ENCODE measurements at places on chromosomes 13 and 19. TPM values are rescaled to one million over a fixed set of nuclear protein-coding genes. Genes with fewer than 3 reads are reported as not detected.

The ERICH6B gene
- total RNA-seq = not detected

The CABP5 gene
- not detected for total RNA-seq

The S1PR5 gene
- 0.29 TPM for total RNA-seq

The C19orf85 gene
- not detected for total RNA-seq

The CYP2A7 gene
- not detected for total RNA-seq

The OR7A5 gene
- not detected for total RNA-seq

The C1QTNF9 gene
- total RNA-seq = not detected

The ZNF574 gene
- total RNA-seq = 13.6 TPM

The RETN gene
- total RNA-seq = not detected

The HIF3A gene
- not detected for total RNA-seq

The ZSWIM4 gene
- 9.0 TPM for total RNA-seq

The CLEC4M gene
- total RNA-seq = not detected

The GPR4 gene
- total RNA-seq = not detected

The WDR18 gene
- 46.6 TPM for total RNA-seq

The KLK2 gene
- not detected for total RNA-seq

The PABPC3 gene
- under 0.01 TPM for total RNA-seq

The MAP3K10 gene
- total RNA-seq = 9.8 TPM
